ENCODE measurements at places on chromosomes 11 and 22.

DNA sequence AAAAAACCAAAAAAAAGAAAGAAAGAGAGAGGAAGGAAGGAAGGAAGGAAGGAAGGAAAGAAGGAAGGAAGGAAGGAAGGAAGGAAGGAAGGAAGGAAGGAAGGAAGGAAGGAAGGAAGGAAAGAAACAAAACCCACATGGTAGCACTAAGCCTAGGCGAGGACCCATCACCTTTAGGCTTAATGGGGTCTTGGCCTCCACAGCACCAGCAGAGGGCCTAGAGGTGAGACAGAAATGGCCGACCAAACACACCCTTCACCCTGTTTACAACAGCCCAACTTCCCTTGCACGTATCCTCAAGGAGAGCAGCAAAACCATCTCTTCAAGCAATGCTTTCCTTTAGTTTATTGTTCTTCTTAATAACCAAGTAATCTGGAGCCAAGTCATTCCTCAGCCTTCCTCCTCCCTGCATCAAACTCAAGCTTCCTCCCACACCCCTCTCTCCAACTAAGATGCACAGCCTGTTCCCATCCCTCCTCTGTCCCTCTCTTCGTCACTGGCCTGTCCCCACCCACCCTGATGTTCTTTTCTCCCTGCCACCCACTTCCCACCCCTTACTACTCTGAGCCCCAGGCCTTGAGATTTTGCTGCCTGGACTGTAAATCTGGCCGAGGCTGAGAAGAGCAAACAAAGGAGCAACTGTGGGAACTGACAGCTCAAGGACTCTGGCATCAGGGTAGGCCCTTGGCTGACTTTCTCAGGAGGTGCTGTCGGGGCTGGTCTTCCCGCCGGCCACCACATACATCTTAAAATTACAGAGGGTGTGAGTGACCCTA lies 26.0 kb downstream of the POU2AF1 start:
- no peak for DNase-seq

- no peak for DNase-seq
Measured at GRCh38 chr11:94738746-94739145, 29.4 kb upstream of the AMOTL1 start.

DNA sequence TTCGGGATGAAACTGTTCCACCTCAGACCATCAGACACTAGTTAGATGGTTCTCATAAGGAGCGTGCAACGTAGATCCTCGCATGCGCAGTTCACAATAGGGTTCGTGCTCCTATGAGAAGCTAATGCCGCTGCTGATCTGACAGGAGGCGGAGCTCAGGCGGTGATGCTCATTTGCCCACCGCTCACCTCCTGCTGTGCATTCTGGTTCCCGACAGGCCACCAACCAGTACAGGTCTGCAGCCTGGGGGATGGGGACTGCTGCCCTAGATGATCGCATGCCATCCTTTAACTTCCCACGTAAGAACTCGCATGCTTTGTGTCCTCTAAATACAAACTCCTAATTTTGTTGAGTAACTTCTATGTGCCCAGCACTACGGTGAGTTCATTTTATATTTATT lies 62.6 kb downstream of the EFCAB6 start:
- DNase-seq = no peak

GRCh38 chr22:49142296-49142695 lies 685.4 kb downstream of the BRD1 start:
- DNase-seq = no peak

DNA sequence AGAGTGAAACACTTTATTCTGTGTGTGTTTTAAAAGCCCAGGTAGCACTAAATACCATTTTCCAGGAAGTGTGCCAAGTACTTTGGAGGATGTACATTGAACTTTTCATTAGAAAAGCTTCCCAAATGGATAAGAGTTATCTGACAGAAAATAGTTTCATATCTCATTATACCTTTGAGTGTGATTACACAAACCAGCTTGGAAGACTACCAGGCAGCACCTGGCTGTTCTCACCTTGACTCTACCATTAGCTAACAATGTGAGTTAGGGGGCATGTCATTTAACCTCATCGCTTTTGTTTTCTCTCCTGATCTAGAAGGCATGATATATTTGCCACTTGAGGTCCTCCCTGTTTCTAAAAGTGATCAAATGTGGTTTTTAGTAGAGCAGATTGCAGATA lies 50.2 kb downstream of the GRM5 start:
- no peak for DNase-seq

- DNase-seq = no peak
Measured at GRCh38 chr22:19714312-19715187, at the start of gene SEPTIN5. TSS of gene SEPTIN5 (plus strand) at chr22:19714503. CDS start at chr22:19714589, 86 bp downstream.

GRCh38 chr11:105000797-105001196 lies 22.2 kb downstream of the CASP5 start:
- DNase-seq = no peak

DNA sequence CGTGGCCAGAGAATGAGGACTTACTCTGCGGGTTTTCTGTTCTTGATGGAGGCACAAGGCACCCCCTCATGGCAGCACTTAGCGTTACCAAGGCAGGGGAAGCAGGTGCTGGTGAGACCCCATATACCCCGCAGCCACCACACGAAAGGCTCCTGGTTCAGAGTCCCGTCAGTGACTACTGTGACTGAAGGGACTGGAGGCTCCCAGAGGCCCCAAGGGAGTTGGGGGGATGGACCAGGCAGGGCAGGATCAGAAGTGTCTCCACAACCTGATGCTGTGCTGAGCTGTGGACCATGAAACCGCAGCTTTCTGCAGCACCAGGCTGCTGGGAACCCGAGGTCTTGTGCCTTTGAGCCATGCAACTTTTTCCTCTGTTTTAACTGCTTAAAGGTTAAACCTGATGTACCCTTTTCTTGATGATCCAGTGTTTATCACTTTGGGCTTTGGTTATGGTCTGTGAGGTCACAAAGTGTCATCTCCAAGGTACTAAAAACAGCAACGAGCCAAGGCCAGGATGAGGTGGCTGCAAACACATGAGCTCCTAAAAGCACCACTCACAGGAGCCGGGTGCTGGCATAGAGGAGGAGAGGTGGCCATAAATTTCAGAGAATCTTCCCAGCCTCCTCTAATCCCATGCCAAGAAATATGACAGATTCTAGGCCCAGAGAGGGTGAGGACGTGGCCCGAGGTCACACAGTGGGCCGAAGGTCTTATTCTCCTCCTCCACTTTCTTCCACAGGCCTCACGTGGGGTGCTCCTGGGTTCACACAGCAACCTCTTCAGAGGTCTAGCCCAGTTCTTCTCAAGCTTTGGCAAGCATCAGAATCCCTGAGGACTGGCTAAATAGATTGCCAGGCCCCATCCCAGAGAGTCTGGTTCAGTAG lies 4.2 kb upstream of the LRRC32 start:
- no peak for DNase-seq
